ENCODE measurements at places on chromosomes 6 and 20. TPM values are rescaled to one million over a fixed set of nuclear protein-coding genes. Genes with fewer than 3 reads are reported as not detected.
A peak's percentile ranks its signal among the peaks of the same experiment; 100 is the strongest.

GRCh38 chr20:6122873-6123648 lies at the start of gene FERMT1:
TSS of gene FERMT1 (minus strand) at chr20:6123030. CDS start at chr20:6119554, 3,476 bp downstream.
- DNase-seq, result no peak

- no peak for DNase-seq
Observed at GRCh38 chr20:11780765-11781369, 136.8 kb upstream of the BTBD3 start.

GRCh38 chr6:56695702-56696101 lies 53.0 kb upstream of the DST start:
- DNase-seq, result no peak

- DNase-seq, result no peak
Observed at GRCh38 chr6:54981276-54981609, 134.7 kb downstream of the FAM83B start.

DNA sequence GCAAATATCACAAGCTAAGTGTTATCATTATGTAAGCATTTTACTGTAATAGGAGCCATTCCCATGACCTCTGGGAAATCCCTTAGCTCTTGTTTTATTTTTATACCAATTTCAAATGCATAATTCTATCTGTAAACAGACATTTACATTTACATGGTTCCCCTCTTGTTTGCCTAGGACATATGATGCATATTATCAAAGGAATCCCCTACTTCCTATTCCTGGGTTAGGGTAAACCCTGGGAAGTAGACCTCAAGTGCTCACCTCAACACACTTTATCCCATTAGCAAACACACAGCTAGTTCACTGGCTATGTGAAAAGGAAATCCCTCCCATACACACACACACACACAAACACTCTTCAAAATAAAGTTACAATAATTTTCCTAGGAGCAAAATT lies 27.1 kb downstream of the PDE10A start:
- DNase-seq, result no peak

DNA sequence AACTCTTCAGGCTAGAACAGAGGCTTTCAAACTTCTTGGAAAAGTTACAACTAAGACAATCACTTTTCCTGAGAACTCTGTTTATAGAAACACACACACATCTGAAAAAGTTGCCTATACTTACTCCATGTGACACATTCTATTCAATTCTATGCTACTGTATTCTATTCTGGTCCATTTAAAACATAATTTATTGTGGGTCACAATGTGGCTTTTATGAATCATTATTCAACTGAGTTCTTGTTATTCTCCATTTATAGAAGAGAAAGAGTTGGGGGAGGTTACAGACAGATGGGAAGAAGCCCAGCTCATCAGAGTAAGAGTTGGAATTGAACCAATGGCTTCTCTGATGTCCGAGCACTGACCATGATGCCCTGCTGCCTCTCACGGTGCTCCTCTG lies 21.6 kb upstream of the BCAS1 start:
- DNase-seq, result no peak

GRCh38 chr6:11810039-11810541 lies 31.5 kb upstream of the ADTRP start:
- no peak for DNase-seq

DNA sequence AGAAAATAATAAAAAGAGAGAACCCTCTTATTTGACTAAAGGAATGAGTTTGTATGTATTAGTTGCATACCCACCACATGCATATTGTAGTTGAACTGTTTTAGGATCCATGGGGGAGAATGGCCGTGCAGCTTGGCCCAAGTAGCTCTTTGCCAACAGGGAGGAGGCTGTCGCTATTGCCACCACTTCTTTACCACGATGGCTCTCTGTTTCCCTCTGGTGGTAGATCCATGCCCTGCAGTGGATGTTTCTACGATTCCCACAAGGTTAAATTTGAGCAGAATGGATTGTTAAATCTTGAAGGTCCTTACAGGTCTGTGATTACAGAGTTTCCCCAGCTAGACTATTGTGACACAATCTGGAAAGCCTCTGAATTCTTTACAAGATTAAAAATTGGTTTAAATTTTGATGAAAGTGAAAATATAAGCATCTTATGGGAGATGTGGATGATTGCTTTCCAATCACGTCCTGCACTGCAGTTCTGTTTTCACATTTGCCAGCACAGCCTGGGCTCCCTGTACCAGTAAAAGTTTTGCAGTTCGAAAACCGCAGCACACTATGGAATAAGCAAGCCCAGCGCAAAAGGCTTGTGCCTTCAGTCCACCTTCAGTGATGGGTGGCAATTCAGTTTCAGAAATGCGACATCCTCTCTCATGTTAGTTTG lies 34.4 kb upstream of the FNDC1 start:
- DNase-seq, result peak; percentile 67

- DNase-seq, result no peak
Observed at GRCh38 chr20:15763366-15763765, 809.9 kb downstream of the KIF16B start.

DNA sequence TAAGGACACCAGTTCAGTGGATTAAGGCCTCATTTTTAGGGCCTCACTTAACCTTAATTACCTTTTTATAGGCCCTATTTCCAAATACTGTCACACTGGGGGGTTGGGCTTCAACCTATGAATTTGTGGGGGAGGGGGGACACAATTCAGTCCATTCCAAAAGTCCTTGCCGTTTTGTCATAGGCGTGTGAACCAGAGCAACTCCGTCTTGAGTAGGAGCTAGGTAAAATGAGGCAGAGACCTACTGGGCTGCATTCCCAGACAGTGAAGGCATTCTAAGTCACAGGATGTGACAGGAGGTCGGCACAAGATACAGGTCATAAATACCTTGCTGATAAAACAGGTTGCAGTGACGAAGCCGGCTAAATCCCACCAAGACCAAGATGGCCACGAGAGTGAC lies 113.5 kb upstream of the SNX9 start:
- DNase-seq, result no peak

DNA sequence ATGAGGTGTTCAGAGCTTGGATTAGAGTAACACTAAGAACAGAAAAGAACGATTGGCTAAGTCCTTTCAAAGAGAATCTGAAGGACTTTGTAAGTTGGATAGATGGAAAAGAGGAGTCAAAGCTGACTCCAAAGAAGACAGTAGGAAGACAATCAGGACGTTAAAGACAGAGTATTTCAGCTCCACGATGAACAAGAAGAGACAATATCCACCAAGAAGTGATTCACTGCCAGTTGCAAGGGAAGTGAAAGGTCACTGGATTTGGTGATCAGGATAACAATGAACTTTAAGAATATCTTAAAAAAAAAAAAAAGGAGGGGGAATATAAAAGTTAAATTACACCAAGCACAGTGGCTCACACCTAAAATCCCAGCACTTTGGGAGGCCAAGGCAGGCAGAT lies 17.9 kb downstream of the REPS1 start:
- DNase-seq, result no peak

- DNase-seq, result no peak
Observed at GRCh38 chr6:166112580-166112979, 55.1 kb downstream of the TBXT start.

DNA sequence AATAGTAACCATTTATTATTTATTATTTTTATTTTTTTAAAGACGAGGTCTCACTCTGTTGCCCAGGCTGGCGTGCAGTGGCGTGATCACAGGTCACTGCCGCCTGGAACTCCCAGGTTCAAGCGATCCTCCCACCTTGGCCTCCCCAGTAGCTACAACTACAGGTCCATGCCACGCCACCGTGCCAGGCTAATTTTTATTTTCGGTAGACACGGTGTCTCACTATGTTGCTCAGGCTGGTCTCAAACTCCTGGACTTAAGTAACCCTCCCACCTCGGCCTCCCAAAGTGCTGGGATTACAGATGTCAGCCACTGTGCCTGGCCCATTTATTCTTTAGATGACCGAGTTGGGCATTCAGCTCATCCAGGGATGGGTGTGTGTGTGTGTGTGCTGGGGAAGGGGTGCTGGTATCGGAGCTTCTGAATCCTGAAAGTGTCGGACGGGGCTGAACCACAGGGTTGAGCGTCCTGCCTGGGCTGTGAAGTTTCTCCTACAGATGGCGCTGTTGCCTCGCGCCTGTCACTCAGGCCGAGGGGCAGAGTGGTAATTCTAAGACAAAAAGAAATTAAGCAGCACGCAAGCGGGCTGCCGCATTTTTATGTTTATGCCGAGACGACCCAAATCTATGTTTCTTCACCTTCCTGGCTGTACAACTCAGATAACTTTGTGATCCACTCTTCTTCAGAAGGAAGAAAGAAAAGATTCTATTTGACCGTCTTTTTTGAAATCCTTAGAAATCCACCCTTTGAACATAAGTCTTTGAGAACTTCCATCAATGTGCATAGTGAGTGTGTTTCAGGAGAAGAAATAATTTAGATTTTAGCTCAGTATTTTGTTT lies 252.8 kb downstream of the CDH26 start:
- DNase-seq, result peak; percentile 52

- no peak for DNase-seq
Observed at GRCh38 chr6:28335040-28335563, 846 bp downstream of the ZSCAN31 start.

DNA sequence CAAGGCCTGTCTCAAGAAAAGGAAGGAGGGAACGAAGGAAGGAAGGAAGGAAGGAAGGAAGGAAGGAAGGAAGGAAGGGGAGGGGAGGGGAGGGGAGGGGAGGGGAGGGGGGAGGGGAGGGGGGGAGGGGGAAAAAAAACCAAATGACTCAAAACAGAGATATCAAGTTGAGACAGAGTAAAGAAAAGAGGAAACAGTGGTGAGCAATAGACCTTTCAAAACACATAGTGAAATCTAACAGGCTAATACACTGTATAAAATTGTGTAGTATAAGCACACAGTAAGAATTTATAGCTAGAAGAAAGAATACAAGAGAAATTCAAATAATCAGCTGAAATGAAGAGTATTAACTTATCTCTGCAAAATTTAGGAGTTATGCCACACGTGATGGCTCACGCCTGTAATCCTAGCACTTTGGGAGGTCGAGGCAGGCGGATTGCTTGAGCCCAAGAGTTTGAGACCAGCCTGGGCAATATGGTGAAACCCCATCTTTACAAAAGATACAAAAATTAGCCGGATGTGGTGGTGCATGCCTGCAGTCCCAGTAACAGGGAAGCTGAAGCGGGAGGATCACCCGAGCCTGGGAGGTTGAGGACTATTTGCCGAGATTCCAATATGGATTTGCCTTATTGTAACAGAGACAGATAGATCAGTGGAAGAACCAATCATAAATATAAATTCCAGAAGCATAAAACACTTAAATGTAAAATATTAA lies 123.2 kb downstream of the PRND start:
- no peak for DNase-seq

GRCh38 chr6:130625825-130626527 lies 201.2 kb upstream of the SMLR1 start:
- DNase-seq, result no peak

DNA sequence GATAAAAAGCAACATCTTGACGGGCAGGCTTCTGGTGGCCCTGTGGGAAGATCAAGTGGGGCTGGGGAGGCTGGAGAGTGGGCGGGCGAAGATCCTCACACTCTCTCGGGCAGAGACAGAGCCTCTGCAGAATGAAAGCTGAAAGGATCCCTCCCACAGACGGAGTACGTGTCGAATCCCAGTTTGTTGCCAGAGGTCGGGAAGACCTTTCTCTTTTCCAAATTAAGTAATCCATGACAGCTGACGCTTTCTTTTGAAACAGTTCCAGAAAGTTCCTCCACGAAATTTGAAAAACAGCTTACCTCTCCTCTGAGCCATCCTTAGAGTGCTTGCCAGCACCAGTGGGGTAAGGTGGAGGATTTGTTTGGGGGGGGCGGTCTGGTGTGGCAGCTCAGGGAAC lies 155.6 kb upstream of the SMLR1 start:
- no peak for DNase-seq

DNA sequence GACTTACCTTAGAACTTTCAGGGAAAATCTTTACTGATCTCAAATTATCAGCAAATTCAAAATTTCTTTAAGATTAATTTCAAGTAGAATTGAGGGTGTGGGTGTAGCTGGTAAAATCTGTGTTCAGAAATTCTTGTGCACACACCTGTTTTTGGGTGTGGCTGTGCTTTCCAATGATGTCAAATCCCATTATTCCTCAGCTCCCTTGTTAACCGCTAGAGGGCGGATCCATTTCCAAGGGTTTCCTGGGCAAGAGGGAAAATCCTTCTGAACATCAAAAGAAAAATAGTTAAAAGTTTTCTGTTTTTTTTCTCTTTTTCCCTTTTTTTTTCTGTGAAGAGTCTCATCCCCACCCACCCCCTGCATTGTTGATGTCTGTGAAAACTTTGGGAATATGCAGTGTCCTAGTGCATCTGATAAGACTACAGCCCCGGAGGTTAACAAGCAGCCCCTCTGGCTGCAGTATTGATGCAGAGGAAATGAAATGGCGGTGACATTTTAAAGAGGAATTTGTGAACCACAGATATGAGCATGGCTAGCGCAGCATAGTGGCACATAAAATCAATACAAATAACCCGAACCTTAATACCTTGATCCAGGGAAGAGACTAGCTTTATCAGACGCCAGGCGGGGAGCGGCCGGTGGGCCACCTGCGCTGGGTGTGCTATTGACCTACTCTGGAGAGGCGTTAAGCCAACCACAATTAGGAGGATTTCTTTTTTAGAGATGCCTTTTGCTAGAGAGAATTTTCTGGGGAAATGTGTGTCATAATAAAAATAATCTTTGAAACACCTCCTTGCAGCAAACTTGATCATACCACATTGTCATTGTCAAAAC lies 130.9 kb downstream of the FOXA2 start:
- no peak for DNase-seq

DNA sequence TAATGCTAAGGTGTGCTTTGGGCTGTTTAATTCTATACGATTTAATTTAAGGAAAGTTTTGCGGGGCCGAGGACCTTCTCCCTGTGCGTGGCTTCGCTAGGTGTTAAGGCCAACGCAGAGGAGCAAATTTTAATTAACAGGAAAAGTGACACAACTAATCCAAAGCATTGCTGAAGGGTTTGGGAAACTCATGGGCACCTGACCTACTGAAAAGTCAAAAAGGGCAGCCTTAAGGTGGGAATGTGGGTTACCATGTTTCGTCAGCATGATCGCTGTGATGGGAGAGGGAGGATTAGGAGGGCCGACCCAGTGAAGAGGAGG lies 415 bp upstream of the CUL9 start:
- DNase-seq, result no peak

- DNase-seq, result no peak
Observed at GRCh38 chr6:86938814-86939213, 1.5 kb downstream of the HTR1E start.

The CNBD2 gene
- 8.2 TPM for polyA plus RNA-seq

The PAK5 gene
- polyA plus RNA-seq, result not detected

The C6orf163 gene
- polyA plus RNA-seq, result 0.20 TPM

The BEND6 gene
- 0.73 TPM for polyA plus RNA-seq

The PDRG1 gene
- polyA plus RNA-seq, result 26.0 TPM

The PRSS16 gene
- polyA plus RNA-seq, result not detected

The CGA gene
- not detected for polyA plus RNA-seq

Data from immature natural killer cell (primary cell).